ENCODE measurements at places on chromosomes 11 and 22. TPM values are rescaled to one million over a fixed set of nuclear protein-coding genes. Genes with fewer than 3 reads are reported as not detected.

DNA sequence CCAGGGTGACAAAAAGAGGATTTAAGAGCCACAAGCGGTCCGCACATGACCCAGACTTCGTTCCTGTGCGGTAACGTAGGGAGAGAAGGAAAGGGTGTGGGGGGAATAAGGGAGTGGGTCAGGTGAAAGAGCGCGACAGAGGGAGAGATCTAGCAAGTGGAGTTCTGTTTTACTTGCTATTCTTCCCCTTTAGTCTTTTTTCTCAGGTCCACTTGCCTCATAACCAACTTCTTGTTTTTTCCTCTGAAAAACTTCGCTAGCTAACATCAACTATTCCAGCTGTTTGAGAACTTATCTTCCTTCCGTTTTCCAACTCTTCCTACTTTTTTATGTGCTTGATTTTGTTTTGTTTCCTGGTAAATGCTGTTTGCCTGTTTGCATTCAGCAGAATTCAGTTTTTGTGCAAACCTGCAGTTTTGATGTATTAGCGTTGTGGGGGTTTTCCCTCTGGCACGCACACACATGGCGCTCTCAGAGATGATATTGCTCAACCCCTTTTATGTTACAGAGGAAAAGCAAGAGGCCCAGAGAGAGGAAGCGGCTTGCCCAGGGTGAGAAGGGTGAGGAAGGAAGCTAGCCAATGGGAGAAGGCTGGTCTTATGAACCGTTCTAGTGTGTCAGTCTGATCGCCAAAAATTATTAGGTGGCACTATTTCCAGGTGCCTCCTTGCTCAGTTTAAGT is 592 bp upstream of the CTSC start:
- DNase-seq = peak; percentile 64

DNA sequence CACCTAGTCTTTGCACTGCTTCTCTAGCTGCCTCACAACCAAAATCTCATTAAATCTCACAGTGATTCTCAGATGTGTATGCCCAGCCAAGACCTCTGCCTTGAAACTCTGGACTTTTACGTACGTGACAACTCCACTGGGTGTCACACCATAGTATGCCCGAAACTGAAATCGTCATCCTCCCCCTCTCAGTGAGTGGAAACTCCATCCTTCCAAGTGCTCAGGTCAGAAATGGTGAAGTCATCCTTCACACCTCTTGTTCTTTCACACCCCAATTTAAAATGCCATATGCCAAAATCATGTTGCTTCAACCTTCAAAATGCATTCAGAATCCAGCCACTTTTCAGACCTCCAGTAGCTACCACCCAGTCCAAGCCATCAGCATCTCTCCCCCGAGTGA is 42.5 kb downstream of the SFI1 start:
- no peak for DNase-seq

TUB gene
- total RNA-seq = 15.8 TPM

- no peak for DNase-seq
These were observed 92.8 kb upstream of the ALKBH3 start for GRCh38 chr11:43787824-43788223.

DNA sequence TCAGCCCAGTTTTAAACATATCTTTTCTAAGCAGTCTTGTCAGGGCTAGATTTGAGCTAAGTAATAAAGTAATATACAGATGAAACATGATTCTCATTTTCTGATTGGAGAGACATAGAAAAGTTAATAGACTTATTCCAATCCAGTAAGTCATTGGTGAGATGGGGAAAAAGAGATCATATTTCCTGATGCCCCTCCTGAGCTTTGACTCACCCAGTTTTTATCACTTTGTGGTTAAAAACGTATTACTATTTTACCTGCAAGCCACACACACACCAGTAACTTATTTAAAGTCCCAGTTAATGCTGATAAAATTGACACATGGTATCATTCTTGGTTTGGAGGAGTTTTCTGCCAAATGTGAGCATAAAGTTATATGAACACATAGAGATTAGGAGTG is 306.8 kb downstream of the CADM1 start:
- DNase-seq = no peak

GUCD1 gene
- 67.2 TPM for total RNA-seq

BDNF gene
- 0.08 TPM for total RNA-seq

GRCh38 chr11:64239662-64240434 is 1.0 kb upstream of the FKBP2 start:
- DNase-seq = no peak

IGLL1 gene
- total RNA-seq = not detected

GRCh38 chr11:2512431-2513407 is 67.9 kb downstream of the KCNQ1 start:
- DNase-seq = peak; percentile 41

DNA sequence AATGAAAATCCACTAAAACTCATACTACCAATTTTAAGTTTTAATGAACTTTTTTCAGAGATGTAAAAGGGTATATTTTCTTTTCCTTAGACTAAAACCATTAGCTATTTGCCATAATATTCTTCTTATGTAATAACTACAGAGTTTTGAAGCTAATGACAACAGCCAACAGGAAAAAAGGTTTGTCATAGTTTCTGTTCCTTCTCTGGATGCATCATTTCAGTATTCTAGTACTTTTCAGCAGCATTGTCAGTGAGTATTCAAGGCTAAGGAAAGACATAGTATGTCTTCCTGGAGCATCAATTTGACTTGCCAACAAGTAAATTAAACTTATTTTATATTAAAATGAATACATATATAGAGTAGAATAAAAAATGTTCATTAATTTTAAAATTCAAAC is 166.0 kb downstream of the METTL15 start:
- no peak for DNase-seq

GRCh38 chr11:114185436-114185835 is 110.8 kb upstream of the NNMT start:
- no peak for DNase-seq

- DNase-seq = peak; percentile 73
These were observed 873 bp downstream of the OTOG start for GRCh38 chr11:17547932-17548331.

PGA3 gene
- not detected for total RNA-seq

OR10V1 gene
- not detected for total RNA-seq

SLC6A5 gene
- total RNA-seq = not detected

GRCh38 chr11:34250732-34251588 is 106.8 kb downstream of the ABTB2 start:
- DNase-seq = peak; percentile 64

DNA sequence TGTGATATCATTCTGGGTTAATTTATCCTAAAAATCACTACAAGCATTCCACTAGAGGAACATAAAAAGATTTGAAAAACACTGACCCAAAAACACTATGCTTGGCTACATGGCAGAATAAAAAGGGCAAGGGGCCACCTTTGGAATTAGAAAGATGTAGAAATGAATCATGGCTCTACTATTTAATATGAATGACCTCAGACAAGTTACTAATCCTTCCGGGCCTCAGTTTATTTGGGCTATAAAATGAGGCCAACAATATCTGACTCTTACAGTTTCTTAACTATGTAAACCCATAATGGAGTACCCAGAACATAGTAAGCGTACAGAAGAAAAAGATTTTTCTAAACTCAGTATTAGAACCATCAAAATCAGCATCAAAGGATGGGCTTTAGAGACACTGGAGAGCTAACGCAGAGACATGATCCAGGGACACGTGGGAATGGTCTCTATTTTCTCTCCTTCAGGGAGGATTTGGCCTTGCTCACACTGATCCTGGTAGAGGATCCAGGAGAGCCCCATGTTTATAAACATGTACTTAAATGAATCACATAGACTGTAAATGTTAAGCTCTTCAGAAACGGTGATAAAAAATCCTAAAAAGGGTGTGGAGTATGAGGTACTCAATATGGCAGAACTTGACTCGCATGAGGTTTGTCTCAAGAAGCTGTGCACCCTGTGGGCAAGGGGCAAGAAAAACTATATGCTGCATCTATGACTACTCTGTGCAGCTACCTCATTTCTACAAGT is 288.4 kb upstream of the PITPNB start:
- no peak for DNase-seq

TEX54 gene
- total RNA-seq = 0.87 TPM

BTBD18 gene
- total RNA-seq = not detected

GRCh38 chr11:62124186-62125113 is 639 bp downstream of the INCENP start:
- DNase-seq = peak; percentile 63

GRCh38 chr11:70732881-70733196 is 334.5 kb downstream of the CTTN start:
- DNase-seq = no peak

DNA sequence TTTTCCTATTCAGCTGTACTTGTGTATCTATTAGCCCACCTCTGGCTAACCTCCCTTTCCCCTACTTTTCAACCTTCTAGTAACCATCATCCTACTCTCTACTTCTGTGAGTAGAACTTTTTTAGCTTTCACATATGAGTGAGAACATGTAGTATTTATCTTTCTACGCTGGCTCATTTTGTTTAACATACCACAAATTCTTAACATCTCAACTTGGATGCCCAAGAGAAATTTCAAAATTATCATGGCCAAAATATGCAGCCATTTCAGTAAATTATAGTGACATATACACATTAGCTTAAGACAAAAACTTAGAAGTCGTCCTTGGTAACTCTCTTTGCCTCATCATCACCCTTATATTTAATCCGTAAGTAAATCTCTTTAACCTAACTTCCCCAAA is 34.7 kb downstream of the LUZP2 start:
- DNase-seq = no peak

DNA sequence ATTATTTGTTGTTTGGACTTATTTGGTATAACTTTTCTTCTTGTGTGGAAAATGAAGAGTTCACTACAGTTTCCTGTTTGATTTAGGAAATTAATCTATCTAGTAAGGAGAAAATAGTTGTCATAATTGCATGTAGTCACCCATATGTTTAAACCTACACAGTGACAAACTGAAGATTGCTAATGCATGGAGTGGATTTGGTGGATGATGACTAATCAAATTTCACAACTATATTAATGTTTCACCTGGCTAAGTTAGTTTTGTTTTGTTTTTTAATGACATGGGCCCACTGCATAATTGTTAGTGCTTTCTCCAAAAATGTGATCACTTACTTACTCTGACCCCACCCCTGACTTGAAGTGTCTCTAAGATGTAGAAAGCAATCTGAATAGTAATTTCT is 170.6 kb downstream of the DYNC2H1 start:
- no peak for DNase-seq

- peak; percentile 85 for DNase-seq
These were observed 38.3 kb upstream of the BRSK2 start for GRCh38 chr11:1351278-1351937.

- no peak for DNase-seq
These were observed 370.4 kb upstream of the ANO3 start for GRCh38 chr11:25961539-25961938.

All from endodermal cell (in vitro differentiated cells).